ENCODE measurements at places on chromosomes 7 and 10.

DNA sequence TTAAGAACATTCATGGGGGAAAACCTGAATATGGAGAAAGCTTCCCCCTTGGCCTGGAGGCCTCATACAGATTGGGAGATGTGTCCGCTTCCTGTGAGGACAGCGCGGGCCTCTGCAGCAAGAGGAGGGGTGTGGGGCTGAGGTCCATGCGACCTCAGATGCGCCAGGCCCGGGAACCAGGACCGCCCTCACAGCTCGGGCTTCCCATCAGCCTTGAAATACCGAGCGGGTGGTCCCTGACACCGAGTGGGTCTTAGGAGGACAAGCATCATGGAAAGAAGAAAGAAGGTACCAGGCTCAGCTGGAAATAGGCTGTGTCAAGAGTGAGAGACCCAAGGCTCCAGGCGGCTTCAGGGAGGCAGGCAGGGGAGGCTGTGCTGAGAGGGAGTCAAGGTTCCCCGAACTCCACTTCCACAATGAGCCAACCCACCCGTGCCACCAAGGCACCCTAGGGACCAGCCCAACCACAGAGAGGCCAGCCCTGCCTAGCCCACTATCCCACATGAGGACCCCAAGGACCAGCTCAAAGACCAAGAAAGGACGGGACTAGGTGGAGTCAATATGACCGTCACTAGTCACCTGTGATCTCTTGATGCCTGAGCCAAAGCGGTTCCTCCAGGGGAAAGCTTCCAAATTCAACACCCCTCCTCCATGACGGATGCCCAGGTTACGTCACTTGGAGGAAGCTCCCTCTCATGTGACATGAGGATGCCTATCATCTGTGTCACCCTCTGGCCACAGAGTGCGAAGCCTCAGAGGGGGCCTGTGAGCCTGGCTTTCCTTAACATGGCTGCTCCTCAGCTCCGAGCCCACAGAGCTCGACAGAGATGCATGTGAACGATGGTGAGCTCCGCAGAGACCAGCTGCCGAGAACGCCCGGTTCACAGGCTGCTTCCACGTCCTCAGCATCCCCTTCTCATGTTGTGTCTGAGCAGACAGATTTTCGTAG is 103.7 kb downstream of the TCERG1L start:
- peak; percentile 26 for DNase-seq

- no peak for DNase-seq
These were observed 92.5 kb downstream of the CFAP58 start for GRCh38 chr10:104446151-104446550.

GRCh38 chr7:17948526-17949238 is 8.4 kb upstream of the SNX13 start:
- DNase-seq, result no peak

- DNase-seq, result peak; percentile 22
These were observed 136.6 kb downstream of the ARHGAP22 start for GRCh38 chr10:48468130-48468790.

DNA sequence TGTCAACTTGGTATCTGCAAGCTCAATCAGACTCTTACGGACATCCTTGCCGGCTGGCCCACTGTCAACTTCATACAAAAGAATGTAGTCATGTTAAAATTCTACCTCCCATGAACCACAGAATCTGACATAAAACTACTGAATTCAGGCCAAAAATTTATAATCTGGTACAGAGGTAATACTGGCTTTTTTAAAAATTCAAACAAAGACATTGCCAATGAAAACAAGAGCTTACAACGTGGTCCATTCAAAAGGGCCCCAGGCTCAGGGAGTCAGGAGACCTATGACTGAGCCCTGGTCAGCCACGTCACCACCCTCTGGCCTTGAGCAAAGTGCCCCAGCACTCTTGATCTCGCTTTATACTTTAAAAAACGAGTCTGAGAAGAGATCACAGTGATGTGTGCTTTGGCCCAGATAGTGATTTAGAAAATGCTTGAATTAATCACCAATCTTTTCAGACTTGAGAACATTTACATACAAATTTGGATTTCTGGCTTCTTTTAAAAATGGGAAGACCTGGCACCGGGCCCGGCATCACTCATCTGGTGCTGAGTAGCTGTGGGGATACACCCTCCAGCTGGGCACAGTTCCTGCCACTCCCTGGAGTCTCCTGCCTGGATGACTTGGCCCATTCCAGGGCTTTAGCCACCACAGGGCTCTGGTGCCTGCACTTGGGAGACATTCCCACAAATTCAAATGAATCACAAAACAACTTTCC is 94.1 kb downstream of the PIP4K2A start:
- no peak for DNase-seq

Measured in left lobe of liver (tissue), 2 donors.